ENCODE measurements at places on chromosomes 6 and 20. TPM values are rescaled to one million over a fixed set of nuclear protein-coding genes. Genes with fewer than 3 reads are reported as not detected.

GRCh38 chr6:149963212-149963461 lies 606 bp upstream of the ULBP1 start:
- DNase-seq = peak; percentile 67

- DNase-seq = no peak
Measured at GRCh38 chr6:35312807-35313206, 15.2 kb downstream of the DEF6 start.

- no peak for DNase-seq
Measured at GRCh38 chr6:39330476-39330875, 8.0 kb upstream of the KCNK16 start.

- no peak for DNase-seq
Measured at GRCh38 chr20:1441133-1441532, 25.5 kb downstream of the NSFL1C start.

DNA sequence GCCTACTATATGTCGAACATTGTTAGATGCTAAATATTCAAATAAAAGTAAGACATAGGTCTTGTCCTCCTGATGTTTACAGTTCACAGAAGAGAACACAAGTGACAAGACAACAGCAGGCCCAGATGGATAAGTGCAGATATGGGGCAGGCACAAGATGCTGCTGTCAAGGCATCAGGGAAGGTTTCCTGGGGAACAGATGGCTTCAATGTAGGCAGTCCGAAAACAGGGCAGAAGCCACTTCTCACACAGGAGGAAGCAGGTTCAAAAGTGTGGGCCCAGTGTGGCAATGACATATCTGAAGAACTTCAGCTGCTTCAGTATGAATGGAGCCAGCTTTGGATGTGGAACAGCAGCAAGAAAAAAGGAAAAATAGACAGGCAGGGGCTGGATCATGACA lies 32.5 kb downstream of the HLA-DPB1 start:
- DNase-seq = no peak

DNA sequence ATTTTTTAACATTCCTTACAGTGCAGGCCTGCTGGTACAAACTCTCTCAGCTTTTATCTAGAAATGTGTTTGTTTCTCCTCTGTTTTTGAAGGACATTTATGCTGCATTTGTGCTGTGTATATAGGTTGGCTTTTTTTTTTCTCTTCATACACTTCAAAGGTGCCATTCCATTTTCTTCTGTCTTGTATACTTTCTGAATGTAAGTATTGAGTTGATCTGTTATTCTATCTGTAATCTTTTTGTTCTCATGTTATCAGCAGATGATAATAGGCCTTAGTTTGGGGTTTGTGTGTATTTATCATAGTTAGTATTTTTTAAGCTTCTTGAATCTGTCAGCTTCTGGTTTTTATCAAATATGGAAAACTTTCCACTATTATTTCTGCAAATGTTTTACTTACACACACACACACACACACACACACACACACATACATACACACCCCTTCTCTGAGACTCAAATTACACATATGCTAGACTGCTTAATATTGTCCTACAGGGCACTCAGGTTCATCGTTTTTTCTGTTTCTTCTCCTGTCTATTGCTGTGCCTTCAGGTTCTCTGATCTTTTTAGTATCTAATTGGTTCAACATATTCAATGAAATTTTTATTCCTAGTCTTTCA lies 74.6 kb downstream of the RPP40 start:
- peak; percentile 29 for DNase-seq

DNA sequence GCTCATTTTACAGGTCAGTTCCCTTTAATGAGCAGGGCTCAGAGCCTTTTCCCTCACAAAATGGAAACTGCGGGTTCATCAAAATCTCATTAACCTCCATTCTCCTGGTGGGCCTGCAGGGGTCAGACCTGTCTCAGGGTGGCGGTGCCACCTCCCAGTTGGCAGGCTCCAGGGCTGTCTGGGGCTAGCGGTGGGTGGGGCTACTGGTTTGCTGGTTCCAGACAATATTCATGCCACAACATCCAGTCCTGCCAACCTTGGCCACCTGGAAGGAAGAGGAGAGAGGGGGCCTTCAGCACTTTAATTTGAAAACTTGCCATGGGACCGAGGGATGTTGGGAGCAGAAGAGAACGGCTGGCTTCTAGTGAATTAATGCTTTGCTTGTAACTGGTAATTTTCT lies 41.9 kb upstream of the CTNNBL1 start:
- peak; percentile 67 for DNase-seq

DNA sequence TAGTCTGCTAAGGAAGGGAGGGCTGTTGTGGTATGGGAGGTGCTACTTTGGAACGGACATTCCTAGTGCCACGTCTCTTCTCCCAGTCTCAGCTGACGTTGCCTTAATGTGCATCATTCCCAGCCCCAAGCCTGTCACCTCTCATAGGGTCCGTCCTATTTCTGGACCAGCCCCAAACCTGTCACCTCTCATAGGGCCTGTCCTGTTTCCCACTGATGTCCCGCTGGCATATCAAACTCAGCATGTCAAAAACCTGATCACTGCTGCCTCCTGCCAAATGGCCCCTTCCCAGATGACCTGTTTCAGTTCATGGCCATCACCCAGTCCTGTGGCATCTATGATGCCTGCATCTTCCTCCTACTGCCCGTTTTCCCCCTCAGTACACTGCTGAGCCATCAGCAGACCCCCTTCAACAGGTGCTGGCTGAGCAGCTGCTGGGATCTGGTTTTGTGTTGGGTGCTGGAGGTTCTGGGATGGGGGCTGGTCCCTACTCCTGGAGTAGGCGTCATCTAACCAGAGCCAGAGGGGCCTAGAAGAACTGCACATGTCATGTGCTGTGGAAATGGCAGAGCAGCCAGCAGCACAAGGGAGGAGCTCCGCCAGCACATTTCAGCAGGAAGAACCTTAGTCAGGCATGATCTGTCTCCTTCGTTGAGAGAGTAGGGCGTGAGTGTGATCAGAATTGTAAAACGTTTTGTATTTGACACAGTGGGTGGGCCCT lies 3.3 kb downstream of the ENTPD6 start:
- DNase-seq = no peak

SLC22A2 gene
- not detected for total RNA-seq

FAM209B gene
- total RNA-seq = 0.81 TPM

DYNLT1 gene
- 138 TPM for total RNA-seq

- no peak for DNase-seq
Measured at GRCh38 chr6:149044528-149044927, 273.0 kb upstream of the TAB2 start.

All from A673 (cell line).